Vagina (tissue), 2 donors: ENCODE measurements at places on chromosomes 12 and 14.

DNA sequence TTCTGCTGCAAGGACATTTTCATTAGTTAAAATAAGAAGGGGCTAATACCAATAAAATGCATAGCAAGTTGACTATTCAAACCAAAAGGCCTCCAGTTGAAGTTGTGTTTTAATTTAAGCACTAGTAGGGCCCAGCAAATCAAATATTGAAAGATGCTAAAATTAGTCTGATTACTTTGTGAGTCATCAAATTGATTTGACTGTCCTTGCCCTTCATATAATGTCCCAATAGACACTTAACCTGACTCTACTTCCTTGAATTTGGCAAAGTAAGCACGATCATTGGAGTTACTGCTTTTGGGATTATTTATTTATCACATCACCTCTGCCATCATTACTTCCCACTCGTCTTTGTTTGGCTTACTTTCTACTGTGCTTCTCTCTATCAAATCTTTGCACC is 798.5 kb downstream of the DIO2 start:
- DNase-seq, result no peak

DNA sequence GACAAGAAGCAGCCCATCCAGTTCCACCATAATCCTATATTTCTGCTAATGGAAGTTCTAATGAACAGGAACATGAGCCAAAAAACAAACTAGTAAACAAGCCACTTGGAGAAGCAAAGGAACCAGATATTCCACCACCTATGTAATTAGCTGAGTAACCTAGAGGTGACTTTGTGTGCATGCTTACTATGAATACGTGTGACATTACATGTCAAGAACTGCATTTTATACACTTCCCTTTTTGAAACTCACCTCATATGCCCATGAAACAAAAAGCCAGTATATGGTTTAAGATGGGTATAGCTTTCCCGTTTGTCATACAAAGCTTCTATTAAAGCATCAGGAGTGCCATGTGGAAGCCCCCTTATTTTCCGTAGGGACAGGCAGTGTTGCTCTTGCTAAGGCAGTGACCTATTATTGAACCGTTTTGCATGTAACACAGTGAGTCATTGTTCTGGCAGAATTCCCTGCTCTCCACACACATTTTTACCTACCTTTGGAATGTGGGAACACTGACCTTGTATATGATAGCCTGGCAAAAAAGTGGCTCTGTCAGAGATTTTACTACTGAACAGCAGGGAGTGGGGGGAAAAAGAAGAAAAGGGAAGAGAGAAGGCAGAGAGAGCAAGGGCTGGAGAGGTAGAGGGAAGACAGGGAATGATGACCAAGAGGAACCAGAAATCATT is 34.8 kb upstream of the FRMD6 start:
- DNase-seq, result no peak

GRCh38 chr14:68263563-68264259 is 444.1 kb downstream of the RAD51B start:
- DNase-seq, result no peak

DNA sequence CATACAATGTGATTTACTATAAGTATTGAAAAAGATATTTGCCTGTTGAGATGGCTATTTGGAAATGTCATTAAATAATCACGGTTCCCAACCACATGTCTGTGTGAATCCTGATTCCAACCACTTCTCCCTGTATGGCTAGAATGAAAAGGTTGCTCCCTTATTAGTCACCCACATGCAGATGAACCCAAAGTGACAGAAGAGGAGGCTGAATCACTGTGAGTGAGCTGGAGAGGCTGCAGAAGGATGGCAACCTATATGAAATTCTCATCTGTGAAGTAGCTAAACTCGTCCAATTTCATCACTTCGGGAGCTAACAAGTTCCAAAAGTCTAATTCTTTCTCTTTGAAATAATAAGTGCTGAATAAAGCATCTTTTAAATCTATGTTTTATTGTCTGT is 300.5 kb downstream of the PRKD1 start:
- DNase-seq, result no peak

- no peak for DNase-seq
Observed at GRCh38 chr12:66742508-66743367, 63.9 kb upstream of the GRIP1 start.

- no peak for DNase-seq
Observed at GRCh38 chr14:59398841-59399240, 66.3 kb downstream of the GPR135 start.

- DNase-seq, result no peak
Observed at GRCh38 chr14:93957333-93957710, 19.0 kb downstream of the ASB2 start.

DNA sequence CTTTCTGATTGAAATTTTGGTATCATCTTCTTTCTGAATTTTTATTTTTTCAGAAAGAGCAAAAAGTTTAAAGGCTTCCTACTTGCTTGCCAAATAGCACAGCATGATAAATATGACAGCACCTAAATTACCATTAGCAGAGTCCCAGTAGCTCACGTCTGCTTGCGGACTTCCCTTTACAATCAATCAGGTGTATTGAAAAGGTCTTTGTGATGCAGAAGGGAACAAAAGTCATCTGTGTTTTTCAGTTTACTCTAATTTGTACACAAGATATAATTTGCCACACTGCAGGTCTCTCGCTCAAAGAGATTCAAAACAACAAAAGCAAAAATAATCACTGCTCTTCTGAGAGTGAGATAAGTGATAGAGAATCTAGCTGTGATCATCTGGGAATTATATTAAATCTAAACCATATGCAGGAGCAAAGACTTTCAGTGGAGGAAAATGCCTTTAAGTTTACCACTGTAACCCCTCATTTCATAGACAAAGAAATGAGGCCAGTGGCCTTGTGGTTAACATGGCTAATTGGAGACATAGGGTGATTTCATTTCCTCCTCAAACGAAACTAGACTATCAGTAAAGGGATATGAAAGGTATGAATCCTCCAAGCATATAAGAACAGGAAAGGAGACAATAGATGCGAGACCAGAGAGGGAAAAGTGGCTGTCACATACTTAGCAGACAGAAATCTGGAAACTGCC is 240.8 kb upstream of the TMPO start:
- DNase-seq, result no peak

- DNase-seq, result no peak
Observed at GRCh38 chr14:104687601-104688504, 1.6 kb upstream of the INF2 start.

DNA sequence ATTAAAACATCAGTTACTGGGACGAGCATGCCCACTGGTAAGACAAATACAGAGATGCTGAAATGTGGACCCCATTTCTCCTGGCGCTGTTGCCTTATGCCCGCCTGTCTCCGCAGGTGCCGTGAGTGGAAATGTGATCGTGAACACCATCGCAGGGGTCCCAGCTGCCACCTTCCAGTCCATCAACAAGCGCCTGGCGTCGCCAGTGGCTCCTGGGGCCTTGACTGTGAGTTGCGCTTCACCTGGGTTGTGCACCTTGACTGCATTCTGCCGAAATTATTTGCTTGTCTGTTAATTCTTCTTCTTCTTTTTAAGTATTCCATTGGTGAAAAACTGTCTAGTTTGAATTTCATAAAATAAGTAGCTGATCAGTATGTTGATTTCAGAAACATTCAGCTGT is 89.1 kb downstream of the DDX51 start:
- no peak for DNase-seq

DNA sequence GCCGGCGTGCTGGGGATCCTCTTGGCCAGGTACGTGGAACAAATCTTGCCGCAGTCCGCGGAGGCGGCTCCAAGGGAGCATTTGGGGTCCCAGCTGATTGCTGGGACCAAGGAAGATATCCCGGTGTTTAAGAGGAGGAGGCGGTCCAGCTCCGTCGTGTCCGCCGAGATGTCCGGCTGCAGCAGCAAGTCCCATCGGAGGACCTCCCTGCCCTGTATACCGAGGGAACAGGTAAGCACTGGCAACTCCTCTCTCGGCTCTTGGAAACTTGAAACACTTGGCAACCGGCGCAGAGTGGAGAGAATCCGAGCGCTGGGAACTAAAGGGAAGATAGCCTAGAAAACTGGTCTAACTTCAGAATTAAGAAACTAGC is 1.7 kb downstream of the PDE3A start:
- no peak for DNase-seq

- no peak for DNase-seq
Observed at GRCh38 chr14:32110548-32110896, 33.4 kb downstream of the ARHGAP5 start.

DNA sequence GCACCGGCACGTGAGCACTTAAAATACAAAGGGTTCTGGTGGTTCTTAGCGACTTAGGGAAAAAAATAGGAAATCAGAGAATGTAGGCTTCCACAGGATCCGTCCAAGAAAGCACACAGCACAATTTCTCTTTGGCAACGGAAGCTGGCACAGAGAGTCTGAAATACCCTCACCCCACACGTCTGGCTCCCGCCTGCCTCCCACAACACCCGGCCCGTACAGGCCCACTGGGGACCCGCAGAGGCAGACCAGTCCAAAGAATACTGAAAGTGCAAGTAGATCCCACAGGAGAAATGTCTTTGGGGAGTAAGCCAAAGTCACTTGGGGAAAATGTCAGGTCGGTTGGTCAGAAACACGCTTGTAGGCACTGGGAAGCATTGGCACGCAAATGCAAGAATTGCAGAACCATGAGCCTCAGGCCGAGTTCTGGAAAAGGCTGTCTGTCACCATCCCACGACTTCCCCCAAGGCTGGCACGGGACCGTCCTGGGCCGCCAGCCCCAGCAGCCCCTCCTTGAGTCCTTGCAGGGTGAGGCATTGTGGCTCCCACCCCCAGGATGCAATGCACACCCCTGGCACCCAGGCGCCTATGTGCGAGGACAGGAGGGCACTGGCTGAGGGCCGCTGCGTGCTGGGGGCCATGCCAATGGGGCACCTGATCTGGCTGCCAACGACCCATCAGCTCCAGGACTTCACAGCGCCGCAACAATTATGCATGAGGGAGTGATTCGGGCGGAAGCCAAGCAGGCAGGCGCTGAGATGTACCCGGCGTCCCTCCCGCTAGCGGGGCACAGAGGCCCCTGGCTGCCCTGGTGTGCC is 29.7 kb downstream of the CHGA start:
- DNase-seq, result no peak

- DNase-seq, result no peak
Observed at GRCh38 chr12:14283489-14284144, 81.9 kb upstream of the ATF7IP start.

GRCh38 chr12:48001505-48002413 is 2.5 kb downstream of the COL2A1 start:
- DNase-seq, result no peak
